Lung microvascular endothelial cell (primary cell): ENCODE measurements at places on chromosomes 2 and 18. TPM values are rescaled to one million over a fixed set of nuclear protein-coding genes. Genes with fewer than 3 reads are reported as not detected.

DNA sequence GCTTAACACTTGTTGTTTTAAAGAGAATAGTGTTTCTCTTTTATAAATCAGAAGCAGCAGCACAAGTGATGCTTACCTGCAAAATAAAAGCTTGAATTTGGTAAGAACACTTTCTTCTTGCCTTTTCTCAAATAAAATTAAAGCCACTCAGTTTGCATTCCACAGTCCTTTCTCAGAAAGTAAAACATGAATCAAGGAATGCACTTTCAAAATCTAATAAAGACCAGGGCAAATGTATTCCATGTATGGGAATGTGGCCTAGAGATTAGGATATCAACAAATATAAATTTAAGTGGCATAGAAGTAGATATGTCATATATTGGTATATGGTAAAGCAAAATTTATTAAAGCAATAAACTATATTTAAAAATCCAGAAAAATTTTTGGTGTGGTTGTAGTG, 352.8 kb downstream of the THSD7B start:
- no peak for DNase-seq

The C2orf80 gene
- not detected in 2 replicates for total RNA-seq

The RBMS1 gene
- total RNA-seq: 41.8 and 74.2 TPM in 2 replicates

DNA sequence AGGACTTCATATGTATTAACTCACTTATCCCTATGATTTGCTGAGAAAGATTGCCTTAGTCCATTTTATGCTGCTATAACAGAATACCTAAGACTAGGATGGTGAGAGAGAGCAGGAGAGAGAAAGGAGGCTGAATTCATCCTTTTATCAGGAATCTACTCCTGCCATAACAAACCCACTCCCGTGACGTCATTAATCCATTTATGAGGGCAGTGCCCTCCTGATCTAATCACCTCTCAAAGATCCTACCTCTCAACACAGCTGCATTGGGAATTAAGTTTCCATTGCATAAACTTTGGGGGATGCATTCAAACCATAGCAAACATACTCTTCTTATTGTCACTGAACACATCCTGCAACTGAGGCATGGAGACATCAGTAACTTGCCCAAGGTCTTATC, 122.0 kb downstream of the VIT start:
- DNase-seq: no peak

GRCh38 chr2:216056739-216057138, 24.9 kb downstream of the PECR start:
- DNase-seq: no peak

DNA sequence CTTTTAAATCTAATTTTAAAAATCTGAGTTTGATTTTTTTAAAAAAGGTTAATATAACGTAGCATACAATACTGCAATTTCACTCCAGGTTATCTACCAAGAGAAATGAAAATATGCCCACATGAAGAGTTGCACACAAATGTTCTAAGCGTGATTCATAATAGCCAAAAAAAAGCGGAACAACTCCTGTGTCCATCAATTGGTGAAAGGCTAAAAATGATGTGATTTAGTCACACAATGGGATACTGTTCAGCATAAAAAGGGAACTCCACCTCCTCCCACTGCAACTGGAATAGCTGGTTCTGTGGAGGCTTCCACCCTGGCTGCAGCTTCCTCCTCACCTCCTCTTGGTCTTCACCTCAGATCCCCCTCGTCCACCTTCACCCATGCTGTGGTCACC, 132.8 kb downstream of the PIK3C3 start:
- no peak for DNase-seq

DNA sequence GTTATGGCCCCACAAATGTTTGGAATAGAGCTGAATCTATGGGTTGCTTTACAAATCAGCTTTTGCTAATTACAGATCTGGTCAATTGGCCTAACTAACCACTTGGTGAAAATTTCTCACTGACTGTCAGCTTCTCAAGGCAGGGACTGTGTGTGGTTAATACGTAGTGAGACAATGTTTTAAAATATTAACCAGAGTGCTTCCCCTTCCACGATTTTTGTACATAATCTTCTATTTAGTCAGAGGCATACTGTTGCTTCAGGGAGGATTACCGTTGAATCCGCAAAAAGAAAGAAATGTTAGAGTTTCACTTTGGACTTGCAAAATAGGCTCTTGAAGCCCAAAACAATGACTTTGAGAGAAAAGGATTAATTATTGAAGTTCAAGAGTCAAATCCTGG, 14.9 kb upstream of the KCNS3 start:
- DNase-seq: no peak

- DNase-seq: no peak
Measured at GRCh38 chr2:97718051-97718882, 4.9 kb downstream of the ZAP70 start.

The HAUS1 gene
- total RNA-seq: 26.4 and 33.1 TPM in 2 replicates

The LIMS4 gene
- total RNA-seq: 28.5 and 47.8 TPM in 2 replicates

DNA sequence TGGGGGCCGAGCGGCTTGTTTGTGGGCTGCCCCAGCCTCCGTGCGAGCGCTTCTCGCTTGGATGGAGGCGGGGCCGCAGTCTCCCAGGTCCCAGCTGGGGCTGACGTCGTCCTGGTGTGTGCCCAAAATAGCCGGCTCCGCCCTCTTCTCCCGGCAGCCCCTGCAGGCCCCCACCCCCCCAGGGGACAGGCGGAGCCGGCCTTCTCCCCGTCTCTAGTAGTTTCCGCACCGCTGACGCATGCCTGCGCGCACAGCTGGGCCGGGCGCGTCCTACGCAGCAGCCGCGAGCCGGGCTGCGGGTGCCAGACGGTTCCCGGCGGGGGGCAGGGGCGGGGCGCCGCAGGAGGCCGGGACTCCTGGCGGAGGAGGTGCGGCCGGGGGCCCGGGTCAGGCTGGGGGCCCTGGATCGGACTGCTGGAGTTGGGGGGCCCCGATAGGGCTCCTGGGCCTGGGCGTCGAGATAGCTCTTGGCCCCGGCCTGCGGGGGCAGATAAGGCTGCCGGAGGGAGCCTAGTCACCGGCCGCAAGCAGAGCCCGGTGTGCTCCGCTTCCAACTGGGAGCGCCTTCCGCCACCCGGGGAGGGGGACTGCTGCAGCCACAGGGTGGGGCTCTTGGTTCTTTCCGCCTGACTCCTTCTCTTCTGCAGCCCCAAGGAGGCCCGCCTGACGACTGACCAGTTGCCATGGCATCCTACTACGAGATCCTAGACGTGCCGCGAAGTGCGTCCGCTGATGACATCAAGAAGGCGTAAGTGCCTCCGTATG, at the start of gene DNAJB2:
Gene DNAJB2 (plus strand): TSS at position 216 of the 765 bp plus-strand sequence. CDS start 468 bp downstream, at position 684.
- peak; percentile 99 for DNase-seq

The MERTK gene
- total RNA-seq: 13.9 and 21.6 TPM in 2 replicates

The GPD2 gene
- 21.0 and 25.7 TPM in 2 replicates for total RNA-seq

- DNase-seq: no peak
Measured at GRCh38 chr2:129620411-129620810, 359.1 kb upstream of the RAB6C start.

The FEV gene
- total RNA-seq: not detected in 2 replicates

DNA sequence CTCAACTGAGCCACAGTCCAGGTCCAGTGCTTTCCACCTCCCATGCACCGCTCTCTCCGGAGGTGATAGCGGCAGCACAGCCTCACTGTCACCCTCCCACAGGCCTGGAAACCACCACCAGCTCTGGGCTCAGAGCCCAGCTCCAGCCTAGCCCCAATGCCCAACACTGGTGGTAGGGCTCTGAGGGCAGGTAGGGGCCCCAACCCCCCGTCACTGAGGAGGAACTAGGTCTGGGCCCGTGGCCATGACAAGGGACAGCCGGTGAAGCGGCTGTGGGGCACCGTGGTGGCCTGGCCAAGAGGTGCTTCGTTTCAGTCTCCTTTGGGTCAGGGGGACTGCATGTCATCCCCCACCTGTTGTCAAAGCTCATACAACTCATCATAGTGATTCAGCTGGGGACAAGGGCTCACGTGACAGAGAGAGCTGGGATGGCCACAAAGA, 5.5 kb upstream of the TMEM214 start:
- no peak for DNase-seq

The MAB21L4 gene
- not detected in 2 replicates for total RNA-seq

- DNase-seq: no peak
Measured at GRCh38 chr2:60054571-60055340, 498.7 kb downstream of the BCL11A start.

DNA sequence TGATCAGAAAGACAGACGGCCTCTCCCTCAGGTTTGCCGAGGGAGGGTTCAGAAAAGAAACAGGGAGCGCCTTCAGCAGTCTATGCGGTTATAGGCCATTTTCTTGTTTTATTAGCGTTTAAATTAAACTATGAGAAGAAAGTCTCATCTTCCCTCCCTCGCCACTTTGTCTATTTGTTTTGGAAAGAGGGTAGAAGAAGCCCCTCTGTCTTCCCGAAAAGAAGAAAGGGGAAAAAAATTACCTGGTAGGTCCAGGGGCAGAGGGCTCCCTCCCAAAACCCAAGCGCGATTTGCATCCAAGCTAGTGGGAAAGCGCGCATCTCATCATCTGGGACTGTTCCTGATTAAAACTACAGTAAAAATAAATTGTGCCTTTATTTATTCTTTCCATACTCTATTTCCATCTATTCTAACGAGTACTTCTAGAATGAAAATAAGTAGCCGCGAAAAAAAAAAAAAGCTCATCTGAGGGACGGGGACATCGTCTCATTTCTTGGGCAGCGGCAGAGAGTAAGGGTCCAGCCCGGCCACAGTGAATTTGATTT, 2.4 kb downstream of the PAX8 start:
- no peak for DNase-seq

DNA sequence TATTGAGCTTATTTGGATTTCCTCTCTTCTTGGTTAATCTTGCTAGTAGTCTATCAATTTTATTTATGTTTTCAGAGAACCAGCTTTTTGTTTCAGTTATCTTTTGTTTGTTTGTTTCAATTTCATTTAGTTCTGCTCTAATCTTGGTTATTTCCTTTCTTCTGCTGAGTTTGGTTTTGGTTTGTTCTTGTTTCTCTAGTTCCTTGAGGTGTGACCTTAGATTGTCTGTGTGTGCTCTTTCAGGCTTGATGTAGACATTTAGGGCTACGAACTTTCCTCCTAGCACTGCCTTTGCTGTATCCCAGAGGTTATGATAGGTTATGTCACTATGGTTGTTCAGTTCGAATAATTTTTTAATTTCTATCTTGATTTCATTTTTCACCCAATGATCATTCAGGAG, 141.6 kb downstream of the ZNF236 start:
- DNase-seq: no peak

The MGAT4A gene
- 3.8 and 10.9 TPM in 2 replicates for total RNA-seq

GRCh38 chr2:208266936-208267335, 881 bp downstream of the PIKFYVE start:
- DNase-seq: peak; percentile 55

DNA sequence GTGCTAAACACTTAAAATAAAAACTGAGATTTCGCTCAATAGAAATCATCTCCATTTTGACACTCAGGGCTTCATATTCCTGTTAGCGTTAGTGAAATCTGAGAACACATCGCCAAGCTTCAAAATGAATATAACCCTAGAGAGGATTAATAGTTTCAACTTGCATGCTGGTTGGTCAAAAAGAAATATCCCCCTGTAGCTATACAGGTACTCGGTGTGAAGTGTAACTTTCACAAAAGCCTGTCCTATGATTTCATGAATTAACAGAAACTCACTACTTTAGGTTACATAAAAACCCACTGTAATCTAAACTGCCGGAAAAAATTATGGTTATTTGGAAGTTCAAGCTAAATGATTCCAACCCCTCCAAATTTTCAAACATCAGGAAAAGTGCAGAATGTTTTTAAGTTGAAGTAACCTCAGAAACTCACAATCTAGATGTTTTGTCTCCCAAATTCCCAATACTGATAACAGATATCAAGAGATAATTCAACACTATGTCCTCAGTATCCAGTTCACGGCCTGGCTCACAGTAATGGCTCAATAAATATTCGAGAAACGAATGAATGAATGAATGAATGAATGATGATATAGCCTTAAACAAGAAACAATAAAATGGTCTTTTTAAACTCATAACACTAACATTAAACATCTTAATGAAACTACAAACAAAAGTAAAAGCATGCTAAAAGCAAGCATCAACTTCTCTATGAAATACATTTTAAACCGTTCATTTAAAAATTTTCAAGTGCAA, 2.5 kb downstream of the TLK1 start:
- DNase-seq: no peak

The TMEM37 gene
- 0.20 and 0.22 TPM in 2 replicates for total RNA-seq

GRCh38 chr18:46010676-46011075, 43.5 kb upstream of the EPG5 start:
- DNase-seq: no peak

DNA sequence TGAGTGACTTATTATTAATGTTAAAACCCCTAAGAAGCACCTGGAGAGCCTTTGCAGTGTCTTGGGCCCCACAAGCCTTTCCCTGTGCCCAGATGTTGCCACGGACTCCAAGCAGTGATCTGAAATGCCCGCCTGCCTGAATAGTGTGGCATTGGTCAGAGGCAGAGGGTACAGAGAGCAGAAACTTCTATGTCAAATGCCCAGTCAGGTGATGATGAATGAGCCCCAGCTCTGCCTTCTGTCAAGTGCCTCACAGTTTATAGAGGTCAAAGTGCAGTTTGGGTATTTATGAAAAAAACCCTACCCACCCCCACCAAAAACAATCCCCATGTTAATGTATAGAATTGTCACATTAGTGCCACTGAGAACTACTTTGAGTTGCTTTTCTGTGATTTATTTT, 170.0 kb upstream of the SIX3 start:
- DNase-seq: no peak

DNA sequence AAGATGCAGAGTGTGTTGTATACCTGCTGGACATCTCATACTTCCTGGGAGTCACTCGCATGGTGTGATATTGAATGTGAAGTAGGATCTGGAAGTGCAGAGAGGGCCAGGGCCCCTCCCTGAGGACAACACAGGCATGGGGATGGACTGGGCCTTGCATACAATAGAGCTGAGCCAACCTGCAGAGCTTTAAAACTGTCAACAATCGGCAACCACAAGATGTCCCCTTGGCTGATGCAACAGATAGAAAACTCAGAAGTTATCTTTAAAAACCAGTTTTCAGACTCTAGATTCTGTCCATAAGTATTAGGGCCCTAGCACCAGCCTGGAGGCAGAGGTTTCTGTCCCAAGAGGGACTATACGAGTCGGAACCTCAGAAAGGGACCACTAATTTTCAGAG, 19.7 kb downstream of the EVA1A start:
- DNase-seq: no peak

The POTEC gene
- total RNA-seq: not detected in 2 replicates

DNA sequence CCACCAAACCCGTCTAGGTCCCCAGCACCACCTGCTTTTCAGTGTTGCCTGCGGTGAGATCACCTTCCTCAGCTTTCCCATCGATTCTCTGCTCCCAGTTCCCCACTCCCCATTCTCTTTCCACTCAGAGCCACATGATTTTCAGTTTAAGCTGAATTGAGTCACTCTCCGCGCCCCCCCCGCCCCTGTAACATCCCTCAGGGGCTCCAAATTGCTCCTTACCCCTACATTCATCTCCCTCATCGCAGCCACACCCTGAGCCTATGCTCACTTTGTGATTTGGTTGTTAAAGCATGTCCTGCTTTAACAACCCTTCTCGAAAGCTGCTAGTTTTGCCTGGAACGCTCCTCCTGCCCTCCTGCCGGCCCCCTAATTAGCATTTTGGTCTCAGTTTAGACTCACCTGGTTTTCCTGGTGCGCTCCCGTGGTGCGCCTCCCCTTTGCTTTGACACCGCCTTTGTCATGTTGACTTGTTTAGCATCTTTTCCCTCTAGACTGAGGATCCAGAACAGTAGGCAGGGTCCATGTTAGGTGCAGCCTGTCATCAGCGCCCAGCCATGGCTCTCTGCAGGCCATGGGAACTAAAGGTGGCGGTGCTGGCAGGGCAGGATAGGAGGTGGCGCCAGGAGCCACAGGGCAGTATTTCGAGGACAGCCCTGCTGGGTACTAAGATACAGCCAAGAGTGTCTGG, 60.8 kb downstream of the ST3GAL5 start:
- no peak for DNase-seq
